ENCODE measurements at places on chromosomes 6 and 20.
A peak's percentile ranks its signal among the peaks of the same experiment; 100 is the strongest.

DNA sequence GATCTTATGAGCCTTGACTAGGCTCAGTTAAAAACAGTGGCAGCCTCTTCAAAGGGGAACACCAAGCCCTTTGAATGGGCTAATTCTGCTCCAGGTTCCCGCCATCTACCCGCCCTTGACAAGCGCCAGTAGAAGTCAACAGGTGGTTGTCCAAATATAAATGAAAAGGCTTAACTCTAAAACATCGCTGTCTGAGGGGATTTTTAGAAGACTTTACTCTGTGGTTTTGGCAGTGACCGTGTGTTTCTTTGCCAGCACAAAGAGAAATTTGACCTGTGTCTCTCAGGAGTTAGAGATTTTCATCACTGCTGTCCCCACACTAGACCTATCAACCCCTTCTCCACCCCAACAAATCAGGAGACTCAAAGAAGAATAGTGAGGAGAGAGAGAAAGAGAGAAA is 19.8 kb upstream of the SIM1 start:
- DNase-seq: no peak

DNA sequence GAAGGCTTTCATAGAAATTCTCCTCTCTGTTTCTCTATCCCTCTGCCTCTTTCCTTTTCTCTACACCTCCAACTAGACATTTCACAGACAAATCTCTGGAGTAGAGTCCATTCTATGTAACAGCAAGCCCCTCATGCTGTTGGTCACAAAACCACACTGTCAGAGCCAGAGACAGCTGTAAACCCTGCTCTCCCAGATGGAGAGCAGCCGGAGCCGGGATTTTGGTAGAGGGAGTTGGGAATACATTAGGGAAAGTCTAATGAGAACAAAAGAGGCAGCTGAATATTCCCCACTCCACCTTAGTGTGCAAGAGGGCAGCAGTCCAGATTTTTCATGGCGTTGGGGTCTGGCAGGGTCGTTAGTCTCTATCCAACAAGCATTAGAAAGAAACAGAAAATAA is 68.3 kb upstream of the EDN1 start:
- DNase-seq: no peak

DNA sequence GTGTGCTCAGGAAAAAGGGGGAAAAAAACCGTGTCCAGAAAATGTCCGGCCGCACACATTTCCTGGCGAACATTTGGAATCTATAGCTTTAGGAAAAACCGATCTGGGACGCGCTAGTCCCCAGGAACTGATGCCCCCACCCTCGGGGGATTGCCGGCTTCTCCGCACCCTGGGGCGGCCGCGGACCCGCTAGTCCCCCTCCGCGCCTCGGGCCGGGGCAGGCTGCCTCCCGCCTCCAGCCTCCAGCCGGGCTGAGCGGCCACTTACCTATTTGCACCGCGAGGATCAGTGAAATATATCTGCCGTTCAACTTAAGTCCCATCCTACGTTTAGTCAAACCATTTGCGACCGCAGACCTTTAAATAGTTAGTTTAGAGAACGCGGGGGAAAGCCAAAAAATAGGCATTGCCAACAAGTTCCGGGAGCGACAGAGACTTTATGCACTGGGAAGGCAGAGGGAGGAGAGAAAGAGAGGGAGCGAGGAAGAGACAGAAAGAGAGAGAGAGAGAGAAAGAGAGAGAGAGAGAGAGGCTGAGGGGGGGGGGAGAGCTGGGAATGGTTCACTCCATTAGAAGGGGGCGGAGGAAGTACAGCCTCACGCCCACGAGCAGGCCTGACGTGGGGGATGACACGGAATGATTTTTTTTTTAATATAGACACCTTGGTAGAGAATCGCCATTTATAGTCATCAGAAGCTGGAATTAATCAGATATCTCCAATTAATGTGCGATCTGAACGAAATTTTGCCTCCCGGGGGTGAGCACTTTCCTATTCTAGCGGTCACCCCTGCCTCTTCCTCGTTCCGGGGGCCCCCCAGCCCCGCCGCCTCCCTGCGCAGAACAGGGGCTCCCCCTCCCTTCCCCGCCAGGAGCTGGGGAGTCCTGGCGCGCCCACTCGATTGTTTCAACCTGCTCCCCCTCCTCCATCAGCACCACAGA is at the start of gene NRN1:
Gene NRN1, minus strand, starts transcription at position 498 of the 938 bp plus-strand sequence. Its CDS starts 176 bp downstream, at position 322.
- no peak for DNase-seq

DNA sequence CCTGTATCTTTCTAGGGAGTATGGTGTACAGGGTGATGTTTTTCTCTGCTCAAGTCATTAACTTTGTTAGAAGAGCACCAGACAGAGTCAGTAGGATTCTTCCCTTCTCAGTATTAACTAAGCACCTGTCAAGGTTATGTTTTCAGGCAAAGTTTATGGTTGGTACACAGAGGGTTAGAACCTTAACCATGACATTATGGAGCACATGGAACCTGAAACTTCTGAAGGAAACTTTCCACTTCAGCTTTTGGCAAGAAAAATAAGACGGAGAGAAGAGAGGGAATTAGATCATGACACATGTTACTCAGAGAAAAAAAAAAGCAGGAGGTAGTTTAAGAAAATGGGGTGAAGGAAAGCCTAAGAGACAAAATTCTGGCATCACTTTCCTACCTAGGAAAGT is 112.9 kb upstream of the PDE7B start:
- DNase-seq: no peak

- DNase-seq: no peak
These were observed 594.3 kb downstream of the UTRN start for GRCh38 chr6:144879436-144879835.

DNA sequence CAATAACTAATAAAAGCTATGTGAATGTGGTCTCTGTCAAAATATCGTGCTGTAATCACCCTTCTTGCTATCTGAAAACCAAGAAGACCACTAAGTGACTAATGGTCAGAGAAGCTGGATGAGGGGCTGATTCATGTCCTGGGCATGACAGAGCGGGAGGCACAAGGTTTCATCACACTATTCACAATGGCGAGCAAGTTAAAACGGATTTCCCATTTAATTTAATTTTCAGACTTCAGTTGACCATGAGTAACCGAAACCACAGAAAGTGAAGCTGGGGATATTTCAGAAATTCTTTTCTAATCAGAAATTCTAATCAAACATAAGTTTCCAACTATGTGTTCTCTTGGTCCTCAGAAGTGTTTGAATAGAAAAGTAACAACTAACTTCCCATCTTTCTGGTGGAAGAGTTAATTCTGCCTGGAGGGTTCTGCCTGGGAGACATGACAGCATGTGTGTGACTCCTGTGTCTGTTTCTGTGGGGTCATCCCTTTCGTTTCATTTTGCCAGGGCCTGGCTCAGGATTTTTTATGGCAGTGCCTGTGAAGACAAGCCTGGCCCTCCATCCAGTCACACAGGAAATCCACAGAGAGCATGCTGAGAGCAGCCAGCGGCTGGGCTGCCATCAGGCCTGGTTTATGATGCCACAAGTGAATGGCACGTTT is 98.9 kb downstream of the FAM120B start:
- peak; percentile 57 for DNase-seq

GRCh38 chr6:34129753-34130152 is 16.1 kb downstream of the GRM4 start:
- no peak for DNase-seq

DNA sequence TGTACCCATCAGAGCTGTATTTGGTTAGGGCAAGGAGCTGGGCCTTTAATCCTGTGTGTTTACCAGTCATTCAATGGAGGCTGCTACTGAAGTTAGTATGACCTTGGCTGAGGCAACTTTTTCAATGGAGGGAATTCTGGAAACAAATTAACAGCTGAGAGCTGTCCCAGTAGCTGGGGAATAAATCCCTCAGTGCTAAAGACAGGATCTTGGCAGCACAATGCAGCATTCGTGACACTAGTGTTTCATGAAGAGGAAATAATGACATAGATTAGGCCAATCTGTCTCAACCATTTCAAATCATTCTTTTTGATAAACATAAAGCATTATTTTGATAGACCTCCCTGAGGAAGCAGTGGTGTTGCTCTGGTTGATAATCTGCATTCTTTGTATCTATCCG is 42.9 kb downstream of the GRM1 start:
- DNase-seq: no peak

All from T1000 (cell line).